Panc1 (cell line): ENCODE measurements at places on chromosomes 11 and 22.

GRCh38 chr11:75158696-75159150, 7.8 kb downstream of the SLCO2B1 start:
- H3K36me3 ChIP-seq = no peaks in the 10 kb centered on the region
- no peak overlapping the region for H3K4me3 ChIP-seq
- H3K27ac ChIP-seq = no peak overlapping the region
- DNase-seq = no peak
- no peaks in the 10 kb centered on the region for H3K27me3 ChIP-seq

- H3K4me1 ChIP-seq = no peaks in the 10 kb centered on the region
- no peaks in the 10 kb centered on the region for H3K27me3 ChIP-seq
- no peak for DNase-seq
- no peaks in the 10 kb centered on the region for H3K36me3 ChIP-seq
- no peak overlapping the region for H3K27ac ChIP-seq
These were observed 477.7 kb upstream of the CADM1 start for GRCh38 chr11:115981814-115982471.

- peak within 1 kb of the TSS; percentile 76 for H3K4me3 ChIP-seq
- H3K27me3 ChIP-seq = no peaks in the 10 kb centered on the region
- H3K27ac ChIP-seq = peak within 1 kb of the TSS; percentile 74
- DNase-seq = no peak
- H3K4me1 ChIP-seq = peaks cover 23% of the 10 kb centered on the region
- no peaks in the 10 kb centered on the region for H3K36me3 ChIP-seq
These were observed at the start of gene ARHGAP42 for GRCh38 chr11:100687054-100687629. ARHGAP42 (plus strand) TSS chr11:100687288; CDS start chr11:100687679, 391 bp downstream.

- H3K4me1 ChIP-seq = no peaks in the 10 kb centered on the region
- no peak for DNase-seq
These were observed 48.9 kb upstream of the TBCEL start for GRCh38 chr11:120974965-120975364.

GRCh38 chr11:134633276-134633675, 221.2 kb upstream of the B3GAT1 start:
- no peaks in the 10 kb centered on the region for H3K4me1 ChIP-seq
- DNase-seq = no peak
- no peak overlapping the region for H3K27ac ChIP-seq
- no peak overlapping the region for H3K4me3 ChIP-seq
- H3K27me3 ChIP-seq = peaks cover 4% of the 10 kb centered on the region
